Daoy (cell line): ENCODE measurements at places on chromosomes 7 and 10. TPM values are rescaled to one million over a fixed set of nuclear protein-coding genes. Genes with fewer than 3 reads are reported as not detected.

STARD3NL gene
- total RNA-seq = 146 and 165 TPM in 2 replicates

NPTX2 gene
- total RNA-seq = 4.5 and 8.0 TPM in 2 replicates

ZNF488 gene
- total RNA-seq = 0.97 and 1.1 TPM in 2 replicates

RGR gene
- total RNA-seq = not detected in 2 replicates

GRCh38 chr7:98872328-98872924 lies 2.6 kb upstream of the TMEM130 start:
- no peak for DNase-seq

- DNase-seq = no peak
Observed at GRCh38 chr7:18191341-18191740, 163.7 kb upstream of the PRPS1L1 start.

DNA sequence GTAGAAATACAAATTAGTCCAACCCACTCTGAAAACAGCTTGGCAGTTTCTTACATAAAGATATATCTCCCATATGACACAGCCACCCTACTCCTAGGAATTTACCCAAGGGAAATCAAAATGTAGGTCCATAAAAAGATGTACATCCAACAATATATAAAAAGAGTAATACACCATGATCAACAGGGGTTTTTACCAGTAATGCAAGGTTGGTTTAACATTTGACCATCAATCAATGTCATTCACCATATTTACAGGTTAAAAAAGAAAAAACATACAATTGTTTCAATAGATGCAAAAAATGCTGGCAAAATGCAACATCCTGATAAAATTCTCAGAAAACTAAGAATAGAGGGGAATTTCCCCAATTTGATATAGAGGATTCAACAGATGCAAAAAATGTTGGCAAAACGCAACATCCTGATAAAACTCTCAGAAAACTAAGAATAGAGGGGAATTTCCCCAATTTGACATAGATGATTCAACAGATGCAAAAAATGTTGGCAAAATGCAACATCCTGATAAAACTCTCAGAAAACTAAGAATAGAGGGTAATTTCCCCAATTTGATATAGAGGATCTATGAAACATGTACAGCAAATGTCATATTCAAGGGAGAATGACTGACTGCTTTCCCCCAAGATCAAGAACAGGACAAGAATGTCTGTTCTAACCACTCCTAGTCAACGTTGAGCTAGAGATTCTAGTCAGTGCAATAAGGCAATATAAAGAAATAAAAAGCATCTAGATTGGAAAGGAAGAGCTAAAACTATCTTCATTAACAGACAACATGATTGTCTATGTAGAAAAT lies 13.7 kb downstream of the ADAP1 start:
- DNase-seq = no peak

- DNase-seq = no peak
Observed at GRCh38 chr10:22252801-22253579, 35.2 kb upstream of the EBLN1 start.

GRCh38 chr10:91286572-91286971 lies 66.1 kb downstream of the PCGF5 start:
- no peak for DNase-seq
